ENCODE measurements at places on chromosomes 2 and 18.

DNA sequence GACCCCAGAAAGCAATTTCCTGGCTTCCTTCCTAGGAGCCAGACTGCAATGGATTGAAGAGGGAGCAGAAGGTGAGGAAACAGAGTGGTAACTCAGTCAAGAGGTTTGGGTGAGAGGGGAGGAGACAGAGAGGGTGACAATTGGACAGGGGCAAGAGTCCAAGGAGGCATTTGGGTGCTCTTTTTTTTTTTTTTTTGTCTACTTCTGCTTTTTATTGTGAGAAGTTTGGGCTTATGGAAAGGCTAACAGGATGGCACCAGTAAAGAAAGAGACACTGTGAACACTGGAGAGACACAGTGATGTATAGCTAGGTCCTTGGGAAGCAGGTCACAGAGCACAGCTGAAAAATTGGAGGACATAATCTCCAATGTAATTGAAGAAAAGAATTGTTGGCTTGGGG is 25.0 kb downstream of the CYBRD1 start:
- DNase-seq: no peak

DNA sequence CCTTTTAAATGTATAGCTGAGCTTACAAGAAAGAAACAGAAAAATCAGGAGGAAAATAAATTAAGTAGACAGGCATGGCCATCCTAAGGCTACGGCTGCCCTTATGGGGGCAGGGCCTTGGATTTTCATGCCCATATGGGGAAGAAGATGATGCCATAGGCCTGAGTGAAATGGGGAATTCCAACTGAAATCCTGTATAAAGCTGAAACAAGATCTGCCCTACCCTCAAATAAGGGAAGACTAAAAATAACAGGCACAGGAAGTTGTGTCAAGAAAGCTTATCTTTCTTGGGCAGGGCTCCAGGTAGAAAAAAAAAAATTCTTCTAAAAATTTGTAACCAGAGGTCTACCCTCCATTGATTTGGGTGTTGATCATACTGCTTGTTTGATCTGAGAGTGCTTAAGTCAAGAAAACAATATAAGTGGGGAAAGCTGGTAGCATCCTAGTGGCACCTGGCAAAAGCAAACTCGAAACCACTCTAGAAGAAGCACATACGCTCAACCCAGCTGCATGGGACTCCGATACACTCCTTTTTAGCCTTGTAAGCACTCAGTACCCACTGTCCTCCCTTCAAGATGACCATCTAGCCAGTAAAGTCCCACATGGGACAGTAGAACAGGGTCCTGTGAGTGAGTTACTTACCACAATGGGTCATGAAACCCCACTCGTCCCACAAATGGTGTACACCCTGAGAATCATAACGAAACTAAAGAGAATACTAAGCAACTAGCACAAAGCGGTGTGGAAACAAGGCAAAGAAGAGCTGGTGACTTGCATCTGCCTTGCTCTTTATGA is 22.3 kb downstream of the DNAH7 start:
- DNase-seq: no peak

DNA sequence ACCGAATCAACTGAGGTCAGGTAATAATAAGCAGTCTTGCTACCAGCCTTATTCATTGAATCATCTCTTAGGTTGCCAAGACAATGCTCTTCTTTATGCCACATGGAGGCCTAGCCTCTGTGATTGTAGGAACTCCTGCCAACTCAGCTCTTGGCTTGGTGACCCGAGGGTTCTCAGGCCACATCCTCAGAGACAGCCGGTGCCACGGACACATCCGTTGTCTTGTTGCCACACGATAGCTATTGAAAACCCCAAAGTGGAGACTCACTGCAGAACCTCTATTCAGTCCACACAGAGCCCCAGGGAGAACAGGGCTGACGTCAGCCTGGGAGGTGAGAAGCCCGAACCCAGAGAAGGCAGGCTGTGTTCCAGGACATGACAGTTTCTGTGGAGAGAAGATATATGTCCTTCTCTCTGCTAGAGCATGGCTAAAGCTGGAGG is 53.5 kb upstream of the TGFA start:
- no peak for DNase-seq

GRCh38 chr2:220002251-220002650 is 374.8 kb downstream of the SLC4A3 start:
- DNase-seq: no peak

DNA sequence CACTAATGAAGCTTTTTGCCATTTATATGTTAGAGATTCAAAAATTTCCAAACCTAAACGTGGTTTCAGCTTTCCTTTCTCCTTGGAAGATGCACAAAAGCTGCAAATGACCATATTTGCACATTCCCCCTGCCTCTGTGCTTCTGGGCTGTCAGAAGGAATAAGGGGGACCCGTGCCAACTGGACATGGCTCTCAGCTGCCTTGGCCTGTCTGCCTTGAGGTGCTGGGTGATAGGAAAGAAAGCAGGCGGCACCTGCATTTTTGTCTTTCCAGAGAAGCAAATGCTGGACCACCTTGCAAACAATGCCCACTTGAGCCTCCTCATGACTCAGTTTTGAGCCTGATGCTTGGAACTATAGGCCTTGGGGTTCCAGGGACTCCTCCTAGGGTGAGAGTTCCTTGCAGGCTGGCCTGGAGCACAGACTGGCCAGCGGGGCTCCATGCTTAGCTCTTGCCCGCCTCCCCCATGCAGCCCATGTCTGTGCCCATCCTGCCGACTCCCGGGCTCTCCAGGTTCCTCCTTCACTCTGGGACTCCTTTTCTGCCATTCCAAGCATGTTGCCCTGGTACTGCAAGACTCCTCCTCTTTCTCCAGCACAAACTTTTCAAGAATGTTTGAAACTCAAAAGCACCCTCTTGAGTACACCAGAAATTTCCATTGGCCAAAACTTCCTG is 109.0 kb upstream of the EPAS1 start:
- DNase-seq: no peak

DNA sequence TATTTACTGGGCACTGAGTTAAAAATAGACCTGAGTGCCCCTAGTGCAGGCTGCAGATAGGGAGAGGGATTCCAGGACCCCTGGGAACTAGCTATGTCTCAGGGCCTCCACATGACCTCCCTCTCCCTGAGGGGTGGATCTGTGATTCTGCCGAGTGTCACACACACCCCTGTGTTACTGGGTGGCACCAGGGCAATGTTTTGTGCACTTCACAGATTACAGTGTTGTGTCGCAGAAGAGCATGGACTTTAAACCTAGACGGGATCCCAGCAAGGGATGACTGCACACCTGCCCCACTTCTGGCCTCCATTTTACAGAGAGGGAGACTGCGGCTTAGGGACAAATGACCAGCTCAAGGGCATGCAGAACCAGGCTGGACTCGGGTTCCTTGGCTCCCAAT is 65.6 kb downstream of the ZFP36L2 start:
- DNase-seq: no peak

- no peak for DNase-seq
These were observed 897.6 kb downstream of the BCL11A start for GRCh38 chr2:59655809-59656208.

GRCh38 chr2:120993661-120994060 is 258.0 kb downstream of the GLI2 start:
- DNase-seq: no peak

DNA sequence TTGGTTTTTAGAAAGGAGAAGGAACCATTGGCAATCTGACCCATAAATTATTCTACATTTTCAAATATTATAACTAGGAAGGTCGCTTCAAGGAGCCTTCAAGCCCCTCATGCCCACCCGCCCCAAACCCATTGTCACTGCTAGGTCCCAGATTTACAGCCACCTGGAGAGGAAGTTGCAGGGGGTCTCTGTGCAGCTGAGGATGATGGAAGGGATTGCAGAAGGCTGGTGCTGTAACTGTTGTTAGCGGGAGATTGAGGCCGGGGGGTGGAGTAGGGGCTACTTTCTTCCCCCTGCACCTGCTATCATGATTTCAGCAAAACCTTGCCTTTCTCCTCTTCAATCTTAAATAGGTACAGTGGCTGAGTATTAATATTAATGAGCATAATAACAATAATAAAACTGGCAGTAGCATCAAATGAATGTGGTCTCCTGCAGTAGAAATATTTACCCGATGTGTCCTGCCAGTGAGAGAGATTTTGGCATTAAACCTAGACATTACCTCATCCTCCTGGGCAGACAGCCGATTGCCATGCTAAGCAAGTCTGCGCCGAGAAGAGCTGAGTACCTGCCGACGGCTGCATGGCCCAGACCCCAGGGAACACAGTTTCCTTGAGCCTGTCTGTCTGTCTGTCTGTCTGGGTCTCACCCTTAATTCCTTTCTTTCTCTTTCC is 225.4 kb downstream of the FAM210A start:
- DNase-seq: no peak

- no peak for DNase-seq
These were observed 230.4 kb downstream of the IKZF2 start for GRCh38 chr2:212921061-212921460.

DNA sequence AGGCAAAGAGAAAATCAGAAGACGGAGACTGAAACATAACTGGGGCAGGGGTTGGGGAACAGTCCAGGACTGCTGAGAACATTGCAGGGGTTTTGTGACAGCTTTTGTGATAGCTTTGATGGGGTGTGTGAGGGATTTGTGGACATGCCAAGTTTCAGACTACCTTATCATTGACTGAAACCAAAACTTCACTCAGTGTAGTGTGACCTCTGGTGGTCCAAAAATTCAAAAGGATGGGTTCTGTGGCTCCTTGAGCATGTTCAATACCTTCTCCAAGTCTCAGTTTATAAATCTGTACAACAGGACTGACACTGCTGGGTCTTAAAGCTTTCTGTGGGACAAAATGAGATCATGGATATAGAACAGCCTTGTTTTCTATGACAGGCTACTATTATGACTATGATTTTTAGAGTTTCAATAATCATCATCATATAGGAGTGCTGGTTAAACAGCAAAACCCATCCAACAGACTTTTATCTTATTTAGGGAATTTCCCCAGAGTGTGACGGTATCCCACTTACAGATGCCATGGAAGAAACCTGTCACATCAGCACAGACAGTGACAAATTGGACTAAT is 259.2 kb upstream of the SLC14A2 start:
- no peak for DNase-seq

DNA sequence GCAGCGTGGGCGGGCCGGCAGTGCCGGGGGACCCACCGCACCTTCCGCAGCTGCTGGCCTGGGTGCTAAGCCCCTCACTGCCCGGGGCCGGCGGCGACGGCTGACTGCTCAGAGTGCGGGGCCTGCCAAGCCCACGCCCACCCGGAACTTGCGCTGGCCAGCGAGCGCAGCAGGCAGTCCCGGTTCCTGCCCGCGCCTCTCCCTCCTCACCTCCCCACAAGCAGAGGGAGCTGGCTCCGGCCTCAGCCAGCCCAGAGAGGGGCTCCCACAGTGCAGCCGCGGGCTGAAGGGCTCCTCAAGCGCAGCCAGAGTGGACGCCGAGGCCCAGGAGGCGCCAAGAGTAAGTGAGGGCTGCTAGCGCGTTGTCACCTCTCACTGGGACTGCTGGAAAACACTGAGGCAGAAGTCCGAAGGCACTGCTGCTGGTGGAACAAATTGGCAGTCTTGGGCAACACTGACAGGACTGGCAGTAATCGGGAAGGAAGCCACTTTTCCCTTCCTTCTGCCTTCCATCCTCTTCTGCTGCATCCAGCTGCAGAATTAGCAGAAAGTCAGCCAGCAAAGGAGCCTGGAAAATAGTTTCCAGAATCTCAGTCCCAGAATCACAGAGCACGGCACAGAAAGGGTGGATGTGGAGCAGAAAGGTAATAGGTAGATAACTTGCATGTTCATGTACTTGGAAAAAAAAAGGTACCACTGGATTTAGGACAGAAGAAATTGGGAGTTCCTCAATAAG is 179.4 kb upstream of the FN1 start:
- no peak for DNase-seq

- no peak for DNase-seq
These were observed 90.4 kb upstream of the UNC80 start for GRCh38 chr2:209681201-209681735.

DNA sequence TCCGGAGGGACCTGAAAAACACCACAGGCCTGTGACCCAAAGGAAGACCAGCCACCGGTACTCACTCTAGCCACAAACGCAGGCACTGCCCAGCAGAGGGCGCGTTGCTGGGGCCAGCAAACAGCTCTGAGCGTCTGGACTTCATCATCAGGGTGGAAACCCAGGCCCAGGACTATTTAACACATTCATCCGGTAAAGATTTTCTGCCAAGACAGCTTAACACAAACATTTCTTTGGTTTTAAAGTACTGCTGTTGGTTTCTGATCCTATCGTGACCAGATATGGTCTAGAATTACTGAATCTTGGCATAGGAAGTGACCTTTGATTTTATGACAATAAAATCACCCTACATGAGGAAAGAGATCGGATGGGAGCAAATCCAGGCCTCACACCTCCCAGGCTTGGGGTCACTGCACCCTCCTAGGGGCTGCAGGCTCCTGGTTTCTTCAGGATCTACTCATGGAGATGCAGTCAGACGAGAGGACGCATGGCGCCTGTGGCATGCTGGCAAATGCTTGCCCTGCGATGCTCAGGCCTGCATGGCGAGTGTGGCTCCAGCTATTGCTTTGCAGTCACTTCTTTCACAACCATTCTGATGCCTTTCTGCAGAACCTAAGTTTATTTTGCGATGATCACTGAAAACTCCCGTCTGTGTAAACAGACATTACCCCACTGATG is 130.4 kb downstream of the COL4A4 start:
- no peak for DNase-seq

DNA sequence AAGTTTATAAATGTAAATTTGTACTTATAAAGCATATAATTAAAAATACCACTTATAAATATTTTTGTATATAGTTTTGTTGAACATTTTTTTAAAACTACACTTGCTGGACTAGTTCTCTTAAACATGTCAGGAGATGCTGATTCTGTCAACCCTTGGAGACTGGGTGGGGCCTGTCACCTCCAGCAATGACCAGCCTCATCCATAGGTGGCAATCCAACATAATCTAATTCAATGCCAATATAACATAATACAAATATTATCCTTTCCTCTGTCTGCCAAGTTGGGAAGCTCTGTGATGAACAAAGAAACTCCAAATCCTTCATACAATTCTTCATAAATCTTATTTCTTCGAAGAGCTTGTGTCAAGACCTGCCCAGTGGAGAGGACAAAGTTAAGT is 140.4 kb downstream of the RBMS1 start:
- DNase-seq: no peak

DNA sequence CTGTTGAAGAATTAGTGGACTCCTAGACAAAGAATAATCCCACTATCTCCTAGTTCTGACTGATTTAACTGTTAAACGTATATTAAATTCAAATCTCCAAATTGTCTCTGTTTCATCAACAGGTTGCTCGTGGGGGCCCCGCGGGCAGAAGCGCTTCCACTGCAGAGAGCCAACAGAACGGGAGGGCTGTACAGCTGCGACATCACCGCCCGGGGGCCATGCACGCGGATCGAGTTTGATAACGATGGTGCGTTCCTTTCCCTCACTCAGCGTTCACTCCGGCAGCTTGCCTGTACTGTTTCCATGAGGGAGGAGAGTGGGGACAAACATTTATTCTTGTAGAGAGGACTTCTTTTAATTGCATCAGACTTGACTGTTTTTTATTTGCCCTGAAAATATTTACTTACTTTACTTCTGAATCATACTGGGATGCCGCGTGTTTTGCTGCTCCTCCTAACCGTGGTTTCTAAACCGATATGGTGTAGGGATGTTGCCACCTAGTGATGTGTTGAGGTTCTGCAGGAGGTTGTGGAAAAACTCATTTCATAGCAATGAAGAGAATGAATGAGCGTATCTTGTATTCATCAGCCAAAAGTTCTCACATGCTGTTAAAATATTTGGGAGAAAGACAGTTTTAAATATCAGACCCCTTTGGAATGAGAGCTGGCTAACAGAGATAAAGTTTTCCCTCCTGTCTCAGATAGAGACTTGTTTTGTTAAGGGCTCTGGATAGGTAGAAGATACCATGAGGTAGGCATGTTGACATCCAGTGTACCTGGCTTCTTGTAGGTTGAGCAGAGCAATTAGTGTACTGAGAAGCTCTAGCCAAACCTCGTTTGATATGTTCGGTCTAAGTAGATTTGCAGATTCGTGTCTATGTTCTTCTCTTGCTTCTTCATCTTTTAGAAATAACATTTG is 38.3 kb downstream of the ITGA6 start:
- peak; percentile 43 for DNase-seq

Data from activated effector memory CD4-positive, alpha-beta T cell treated with Interleukin-2 at 50 U/mL for 16 hours (primary cell).